ENCODE measurements at places on chromosomes 1 and 21.

DNA sequence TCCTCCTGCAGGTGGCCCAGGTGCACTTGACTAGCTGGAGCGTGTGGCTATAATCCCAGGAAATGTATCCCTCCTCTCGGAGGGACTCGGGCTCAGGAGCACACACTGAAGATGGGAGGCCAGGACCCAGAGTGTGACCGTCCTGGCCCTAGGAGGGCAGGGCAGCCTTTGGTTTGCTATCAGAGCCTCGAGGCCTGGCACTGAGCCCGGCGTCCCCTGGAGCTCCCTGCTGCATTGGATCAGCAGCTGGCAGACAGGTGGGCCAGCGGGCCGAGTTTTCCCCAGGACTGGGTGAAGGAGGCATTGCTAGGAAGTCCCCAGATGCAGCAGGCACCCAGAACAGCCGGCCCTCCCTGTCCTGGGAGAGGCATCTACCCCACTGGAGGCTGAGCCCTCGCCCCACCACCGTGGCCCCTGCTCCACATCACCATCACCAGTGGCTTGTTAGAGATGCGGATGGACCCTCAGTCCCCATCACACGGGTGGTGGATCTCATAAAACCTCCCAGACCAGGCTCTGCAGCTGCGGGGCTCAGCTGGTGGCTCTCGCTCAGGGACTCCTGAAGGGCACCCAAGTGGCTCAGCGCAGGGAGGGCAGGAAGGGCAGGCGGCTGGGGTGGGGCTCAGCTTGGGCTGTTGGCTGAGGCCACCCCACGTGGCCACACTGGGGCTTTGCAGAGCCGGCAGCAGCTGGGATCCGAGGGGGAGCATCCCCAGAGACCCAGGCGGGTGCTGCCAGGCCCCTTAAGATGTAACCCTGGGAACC, 32.7 kb upstream of the POFUT2 start:
- no peak for DNase-seq

- no peak for DNase-seq
These were observed 73.7 kb upstream of the RAB4A start for GRCh38 chr1:229197265-229197585.

DNA sequence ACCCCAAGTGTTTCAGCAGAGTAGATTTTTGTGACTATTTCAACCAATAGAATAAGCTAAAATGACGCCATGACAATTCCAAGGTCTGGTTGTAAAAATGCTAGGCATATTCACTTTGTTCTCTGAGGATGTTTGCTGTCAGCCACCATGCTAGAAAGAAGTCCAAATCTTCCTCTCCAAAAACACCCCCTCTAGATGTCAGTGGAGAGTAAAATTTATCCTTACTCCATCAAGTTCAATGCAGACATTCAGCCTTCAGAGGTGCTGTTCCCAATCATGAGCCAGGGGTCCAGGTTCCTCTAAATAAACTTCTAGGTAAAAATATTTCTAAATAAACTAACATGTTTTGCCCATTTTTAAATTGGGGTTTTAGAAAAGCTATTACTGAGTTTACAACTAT, 395.4 kb upstream of the ADAMTS5 start:
- DNase-seq = no peak

GRCh38 chr1:12159816-12160215, 7.0 kb upstream of the TNFRSF1B start:
- DNase-seq = no peak

GRCh38 chr1:232376632-232377493, 253.1 kb downstream of the SIPA1L2 start:
- peak; percentile 70 for DNase-seq

DNA sequence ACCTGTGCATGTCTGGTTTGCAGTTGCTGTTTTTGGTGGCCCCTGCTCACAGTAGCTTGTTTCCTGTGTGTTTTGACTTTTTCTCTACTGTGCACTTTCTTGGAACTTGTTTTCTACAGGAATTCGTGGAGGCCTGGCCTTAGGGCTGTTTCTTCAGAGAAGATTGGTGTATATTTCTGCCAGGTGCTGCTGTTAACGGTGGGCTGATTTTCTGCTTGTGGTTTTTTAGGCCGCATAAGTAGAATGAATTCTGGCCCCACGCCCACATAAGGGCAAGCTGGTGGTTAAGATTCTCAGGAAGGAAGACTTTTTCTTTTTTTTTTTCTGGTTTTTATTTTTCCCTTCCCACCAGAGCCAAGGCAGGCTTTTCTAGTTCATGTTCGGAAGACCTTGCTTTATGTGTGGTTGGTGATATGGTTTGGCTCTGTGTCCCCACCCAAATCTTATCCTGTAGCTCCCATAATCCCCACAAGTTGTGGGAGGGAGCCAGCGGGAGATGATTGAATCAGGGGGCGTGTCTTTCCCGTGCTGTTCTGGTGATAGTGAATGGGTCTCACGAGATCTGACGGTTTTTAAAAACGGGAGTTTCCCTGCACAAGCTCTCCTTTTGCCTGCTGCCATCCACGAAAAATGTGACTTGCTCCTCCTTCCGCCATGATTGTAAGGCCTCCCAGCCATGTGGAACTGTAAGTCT, 71.5 kb upstream of the DISP3 start:
- no peak for DNase-seq

- peak; percentile 64 for DNase-seq
These were observed 13.0 kb upstream of the TTC22 start for GRCh38 chr1:54814126-54814498.

DNA sequence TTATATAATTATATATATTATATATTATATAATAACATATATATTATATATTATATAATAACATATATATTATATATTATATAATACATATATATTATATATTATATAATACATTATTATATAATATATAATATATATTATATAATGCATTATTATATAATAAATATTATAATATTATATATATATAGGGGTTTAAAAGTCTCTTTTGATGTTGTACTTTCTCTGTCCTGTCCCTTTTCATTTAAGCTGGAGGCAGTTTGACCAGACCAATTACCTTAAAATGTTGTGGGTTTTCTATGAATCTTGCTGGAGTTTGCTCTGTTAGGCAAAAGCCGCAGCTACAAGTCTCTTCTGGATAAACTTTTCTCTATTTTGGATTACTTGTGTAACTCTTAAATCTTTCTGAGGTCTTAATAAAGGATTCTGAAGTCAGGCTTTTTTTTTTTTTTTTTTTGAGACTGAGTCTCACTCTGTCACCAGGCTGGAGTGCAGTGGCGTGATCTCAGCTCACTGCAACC, 22.2 kb upstream of the KIF1B start:
- DNase-seq = no peak

GRCh38 chr1:223052931-223053330, 90.1 kb downstream of the TLR5 start:
- no peak for DNase-seq

- DNase-seq = no peak
These were observed 1.1 kb downstream of the DENND2D start for GRCh38 chr1:111199329-111199728.

- no peak for DNase-seq
These were observed 105.6 kb downstream of the ATP1B1 start for GRCh38 chr1:169212088-169212487.

GRCh38 chr1:118914379-118915161, 73.6 kb downstream of the TBX15 start:
- no peak for DNase-seq

- DNase-seq = no peak
These were observed 59.4 kb upstream of the CYP2J2 start for GRCh38 chr1:59985911-59986515.

DNA sequence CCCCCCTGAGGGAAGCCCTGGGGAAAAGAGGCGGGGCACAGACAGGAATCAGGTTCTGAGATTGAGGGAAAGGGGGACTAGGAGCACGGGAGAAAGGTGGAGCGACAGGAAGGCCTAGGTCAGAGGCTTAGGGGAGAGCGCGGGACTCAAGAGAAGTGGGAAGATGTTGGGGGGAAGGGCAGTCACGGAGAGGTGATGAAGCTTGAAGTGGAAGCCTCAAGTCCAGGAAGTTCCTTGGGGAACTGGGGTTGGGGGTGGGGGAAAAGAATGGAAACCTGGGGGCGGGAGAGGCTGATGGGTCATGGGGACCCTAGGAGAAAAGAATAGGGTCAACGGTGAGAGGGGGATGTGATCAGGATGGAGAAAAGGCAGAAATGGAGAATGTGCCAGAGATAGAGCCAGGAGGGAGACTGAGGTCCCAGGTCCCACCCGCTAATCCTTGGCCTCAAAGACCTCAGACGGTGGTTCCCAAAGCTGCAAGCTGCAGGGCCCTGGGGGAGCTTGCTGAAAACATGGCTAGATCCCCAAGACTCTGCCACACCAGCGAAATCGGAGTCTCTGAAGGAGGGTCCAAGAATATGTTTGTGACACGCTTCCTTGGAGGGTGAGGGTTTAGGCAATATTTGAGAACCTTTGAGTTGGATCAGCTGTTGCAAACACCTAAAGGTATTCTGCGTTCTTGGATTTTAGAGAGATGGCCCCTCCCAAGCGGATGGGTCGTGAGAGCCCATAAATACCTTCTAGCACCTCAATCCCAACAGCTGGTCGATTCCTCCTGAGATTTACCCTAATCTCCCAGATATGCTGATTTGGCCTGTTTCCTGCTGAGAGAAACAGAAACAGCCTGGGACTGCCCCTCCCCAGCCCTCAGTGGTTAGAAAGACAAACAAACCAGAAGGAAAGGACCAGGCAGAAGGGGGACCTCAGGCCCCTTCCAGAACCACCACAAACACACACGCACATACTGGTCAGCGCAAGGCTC, 3.6 kb downstream of the C1orf232 start:
- no peak for DNase-seq

DNA sequence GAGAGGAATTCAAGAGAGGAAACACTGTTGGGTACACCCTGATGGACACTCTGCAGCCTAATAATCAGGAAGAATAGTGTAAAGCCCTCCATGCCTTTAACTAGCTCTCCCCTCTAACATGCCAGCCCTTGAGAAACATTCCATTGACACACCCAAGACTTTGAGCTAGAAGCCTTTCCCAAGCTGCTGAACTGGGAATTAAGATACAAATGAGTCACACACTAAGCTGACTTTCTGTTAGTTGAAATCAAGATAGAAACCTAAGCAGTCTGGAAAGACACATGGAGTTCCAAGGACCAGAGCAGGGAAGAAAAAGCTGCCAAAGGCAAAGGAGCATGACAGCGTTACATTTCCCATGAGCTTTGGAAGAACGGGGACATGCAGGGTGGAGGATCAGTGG, 380.8 kb downstream of the NPHP4 start:
- no peak for DNase-seq

- no peak for DNase-seq
These were observed 17.5 kb downstream of the SCP2 start for GRCh38 chr1:52944566-52944965.

- no peak for DNase-seq
These were observed 37.6 kb downstream of the BTG3 start for GRCh38 chr21:17575076-17575475.

DNA sequence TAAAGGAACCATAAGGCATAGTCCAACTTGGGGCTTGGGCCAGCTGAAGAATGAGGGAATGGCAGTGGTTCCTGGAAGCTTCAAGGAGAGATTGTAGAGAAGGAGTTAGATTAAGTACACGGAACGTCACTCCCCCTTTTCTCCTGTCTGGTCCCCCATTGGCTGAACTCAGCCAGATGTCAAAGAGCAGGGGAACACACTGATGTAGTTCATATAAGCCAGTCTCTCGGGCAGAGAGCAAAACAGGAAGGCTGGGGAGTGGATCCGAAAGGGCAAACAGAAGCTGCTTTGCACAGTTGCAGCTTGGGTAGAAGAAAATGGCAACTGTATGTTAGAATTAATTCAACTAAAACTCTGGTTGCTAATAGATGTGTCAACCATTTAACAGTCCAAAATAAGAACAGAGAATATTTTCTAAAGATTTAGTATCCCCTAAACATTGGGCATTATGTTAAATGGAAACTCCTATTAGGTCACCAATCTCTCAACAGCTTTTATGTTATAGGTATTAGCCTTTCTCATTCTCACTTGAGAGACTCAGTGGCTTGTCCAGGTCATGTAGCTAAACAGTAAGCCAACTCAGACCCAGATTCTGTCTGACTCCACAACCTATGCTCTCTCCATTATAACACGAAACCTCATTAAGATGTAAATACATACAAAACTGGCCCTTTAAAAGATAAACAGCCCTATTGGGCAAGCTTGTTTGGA, 600.7 kb upstream of the USP24 start:
- no peak for DNase-seq

- no peak for DNase-seq
These were observed 7.7 kb upstream of the HPCA start for GRCh38 chr1:32878637-32879041.

- DNase-seq = no peak
These were observed 18.2 kb downstream of the FAM20B start for GRCh38 chr1:179043907-179044306.

- DNase-seq = no peak
These were observed 5.5 kb upstream of the RNF223 start for GRCh38 chr1:1079408-1080121.

GRCh38 chr1:11571906-11572616, 82.2 kb downstream of the FBXO2 start:
- DNase-seq = no peak

GRCh38 chr1:37474697-37475379, 458 bp downstream of the ZC3H12A start:
- no peak for DNase-seq

DNA sequence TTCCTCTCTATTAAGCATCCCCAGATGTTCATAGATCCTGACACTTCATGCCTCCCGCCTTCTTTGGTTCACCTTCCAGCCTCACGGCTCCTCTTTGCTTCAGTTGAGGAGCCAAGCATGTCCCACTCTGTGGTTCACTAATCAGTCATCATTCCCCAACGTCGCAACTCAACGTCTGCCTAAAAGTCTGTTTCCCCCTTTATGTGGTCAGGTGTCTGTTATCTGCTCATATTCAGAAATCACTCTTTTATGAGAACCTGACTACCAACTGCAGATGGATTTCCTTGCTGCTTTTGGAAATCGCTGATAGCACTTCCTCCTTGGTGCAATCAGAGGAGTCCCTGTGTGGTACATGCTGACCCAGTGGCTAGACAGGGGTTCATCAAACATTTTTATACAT, 94.1 kb upstream of the VANGL1 start:
- no peak for DNase-seq

DNA sequence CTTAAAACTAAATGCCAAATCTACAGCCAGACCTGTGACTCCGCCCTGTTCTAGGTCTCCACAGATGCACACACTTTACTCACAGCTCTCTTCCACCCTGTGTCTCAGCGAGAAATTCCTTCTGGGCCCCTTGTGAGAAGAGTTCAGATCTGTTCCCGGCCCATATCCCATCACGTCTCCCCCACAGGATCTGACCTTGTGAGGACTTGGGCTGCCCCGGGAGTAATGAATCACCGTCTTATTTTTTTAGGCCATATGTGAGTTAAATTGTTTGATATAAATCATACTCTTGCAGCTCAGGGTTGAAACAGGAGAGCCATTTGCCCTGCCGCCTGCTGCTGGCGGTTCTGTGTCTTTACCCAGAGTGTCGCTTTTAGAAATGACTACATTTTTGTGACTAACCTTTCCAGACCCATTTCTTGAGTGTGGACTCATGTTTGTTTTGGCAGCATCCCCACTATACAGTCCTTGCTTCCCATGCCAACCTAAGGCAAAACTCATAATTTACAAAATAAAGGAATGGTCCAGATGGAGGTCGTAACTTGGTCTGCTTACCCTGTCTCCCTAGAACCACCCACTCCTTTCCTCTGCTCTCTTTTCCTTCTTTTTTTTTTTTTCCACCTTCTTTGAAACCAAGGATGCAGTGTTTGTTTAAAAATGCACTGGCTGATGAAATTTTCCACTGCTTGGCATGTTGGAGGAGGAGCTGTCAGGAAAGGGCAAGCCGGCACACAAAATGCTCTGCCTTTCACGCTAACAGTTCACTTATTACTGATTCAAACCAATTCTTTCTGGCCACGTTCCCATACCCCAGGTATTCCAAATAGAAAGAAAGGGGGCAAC, 98.0 kb upstream of the C1orf105 start:
- no peak for DNase-seq

GRCh38 chr1:236489710-236490377, 33.9 kb upstream of the LGALS8 start:
- no peak for DNase-seq

GRCh38 chr1:119637710-119638109, 10.4 kb downstream of the ZNF697 start:
- no peak for DNase-seq
